GM20000 (cell line): ENCODE measurements at places on chromosomes 7 and 10.
A peak's percentile ranks its signal among the peaks of the same experiment; 100 is the strongest.

DNA sequence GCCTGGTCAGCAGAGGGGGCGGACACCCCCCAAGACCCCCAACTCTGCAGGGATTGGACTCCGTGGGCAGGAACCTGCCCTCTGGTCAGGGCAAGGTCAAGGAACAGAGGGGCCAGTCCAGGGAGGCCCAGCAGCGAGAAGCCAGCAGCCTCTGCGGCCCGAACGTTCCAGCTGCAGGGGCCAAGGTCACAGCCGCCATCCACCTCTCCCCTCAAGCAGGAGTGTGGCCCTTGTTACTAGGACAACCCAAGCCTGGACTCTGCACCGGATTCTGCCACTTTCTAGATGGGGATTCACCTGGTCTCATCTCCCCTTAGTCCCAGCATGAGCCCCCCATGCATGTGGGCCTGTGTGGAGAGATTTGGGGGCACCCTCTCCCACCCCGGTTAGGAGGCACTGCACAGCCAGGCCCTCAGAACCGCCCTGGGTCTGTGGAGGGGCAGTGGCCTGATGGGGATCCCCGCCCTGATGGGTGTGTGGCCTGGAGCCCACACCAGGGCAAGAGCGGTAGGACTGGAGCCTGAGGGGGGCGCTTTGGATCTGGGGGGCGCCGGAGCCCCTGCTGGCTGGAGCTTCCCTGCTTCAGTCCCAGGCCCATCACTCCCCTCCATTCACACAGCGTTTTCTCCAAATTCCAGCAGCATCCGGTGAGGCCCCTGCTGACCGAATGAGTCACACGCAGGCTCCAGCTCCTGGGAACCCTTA, 18.1 kb downstream of the ADGRA1 start:
- DNase-seq: no peak

GRCh38 chr10:42744134-42744701, 38.4 kb upstream of the BMS1 start:
- no peak for DNase-seq

DNA sequence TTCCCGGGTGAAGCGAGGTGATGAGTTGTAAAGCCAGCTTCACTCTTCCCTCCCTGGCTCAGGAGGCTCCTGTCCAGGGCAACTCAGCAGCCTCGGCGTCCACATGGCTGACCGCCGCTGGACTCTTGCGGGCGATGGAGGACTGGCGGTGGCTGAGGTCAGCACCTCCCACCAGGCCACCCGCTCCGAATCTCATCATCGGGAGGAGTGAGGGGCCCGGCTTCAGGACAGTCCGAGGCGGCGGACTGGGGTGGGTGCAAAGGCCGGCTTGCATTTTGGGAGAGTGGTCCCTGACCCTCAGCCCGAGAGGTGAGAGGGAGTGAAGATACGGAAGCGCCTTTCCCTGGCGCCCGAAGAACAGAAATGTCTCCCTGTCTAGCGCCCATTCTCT, 759 bp downstream of the DNAJB12 start:
- no peak for DNase-seq

- DNase-seq: no peak
Measured at GRCh38 chr10:46995234-46995633, 84.0 kb downstream of the PTPN20 start.

GRCh38 chr10:67815571-67816059, 22.4 kb downstream of the DNAJC12 start:
- no peak for DNase-seq

GRCh38 chr10:30728766-30729165, 99.2 kb upstream of the LYZL2 start:
- no peak for DNase-seq

DNA sequence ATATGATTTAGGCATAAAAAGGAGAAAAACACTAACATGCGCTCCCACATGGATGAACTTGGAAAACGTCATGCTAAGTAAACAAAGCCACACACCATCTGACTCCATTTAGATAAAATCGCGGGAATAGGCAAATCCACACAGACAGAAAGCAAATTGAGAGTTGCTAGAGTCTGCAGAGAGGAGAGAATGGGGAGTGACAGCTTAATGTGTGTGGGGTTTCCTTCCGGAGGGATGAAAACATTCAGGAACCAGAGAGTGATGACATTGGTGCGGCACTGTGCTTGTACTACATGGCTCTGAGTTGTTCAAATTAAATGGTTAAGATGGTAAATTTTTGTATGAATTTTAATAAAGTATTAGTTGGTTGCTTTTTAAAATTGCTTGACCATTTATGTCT, 482.9 kb upstream of the AKR1E2 start:
- DNase-seq: no peak

GRCh38 chr10:77925795-77926565, 575 bp downstream of the DLG5 start:
- peak; percentile 77 for DNase-seq

DNA sequence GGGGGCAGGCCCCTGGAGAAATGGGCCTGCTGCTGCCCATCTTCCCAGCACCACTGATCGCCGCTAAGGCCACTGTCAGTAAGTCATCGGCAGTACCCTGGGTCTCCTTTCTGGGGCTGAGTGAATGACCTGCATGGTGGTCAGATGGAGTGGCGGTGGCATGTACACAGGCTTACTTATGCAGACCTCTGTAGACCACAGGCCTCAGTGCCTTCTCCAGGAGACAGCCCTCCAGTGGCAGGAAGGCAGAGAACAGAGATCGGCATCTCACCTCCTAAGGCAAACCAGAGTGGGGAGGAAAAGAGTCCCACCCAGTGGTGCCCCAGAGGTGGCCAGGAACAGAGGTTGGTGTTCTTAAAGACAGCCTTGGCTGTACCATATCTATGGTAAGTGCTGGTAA, 22.8 kb upstream of the LRRC4 start:
- no peak for DNase-seq

DNA sequence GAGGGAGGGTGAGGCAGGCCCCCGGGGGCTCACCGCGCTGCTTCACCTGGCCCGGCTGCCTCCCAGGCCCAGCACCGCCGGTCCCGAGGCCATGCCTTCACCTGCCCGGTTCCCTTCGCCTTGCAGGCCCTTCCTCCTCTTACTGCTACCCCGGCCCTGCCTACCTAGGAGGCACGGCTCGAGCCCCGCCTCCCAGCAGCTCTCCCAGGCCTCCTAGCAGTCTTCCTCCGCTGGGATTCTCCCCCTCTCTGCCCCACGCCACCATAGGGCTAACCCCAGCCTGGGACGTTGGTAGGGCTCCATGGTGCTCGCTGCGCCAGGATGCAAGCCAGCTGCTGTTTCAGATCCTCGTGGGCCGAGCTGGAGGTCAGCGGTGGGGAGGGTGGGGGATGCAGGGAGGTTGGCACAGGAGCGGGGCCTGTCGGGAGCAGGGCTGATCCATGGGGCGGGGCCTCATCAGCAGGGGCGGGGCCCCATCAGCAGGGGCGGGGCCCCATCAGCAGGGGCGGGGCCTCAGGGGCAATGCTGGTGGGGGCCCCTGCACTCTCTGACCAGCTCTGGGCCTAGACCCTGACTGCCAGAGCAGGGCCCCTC, 63.3 kb downstream of the RASGEF1A start:
- peak; percentile 52 for DNase-seq

DNA sequence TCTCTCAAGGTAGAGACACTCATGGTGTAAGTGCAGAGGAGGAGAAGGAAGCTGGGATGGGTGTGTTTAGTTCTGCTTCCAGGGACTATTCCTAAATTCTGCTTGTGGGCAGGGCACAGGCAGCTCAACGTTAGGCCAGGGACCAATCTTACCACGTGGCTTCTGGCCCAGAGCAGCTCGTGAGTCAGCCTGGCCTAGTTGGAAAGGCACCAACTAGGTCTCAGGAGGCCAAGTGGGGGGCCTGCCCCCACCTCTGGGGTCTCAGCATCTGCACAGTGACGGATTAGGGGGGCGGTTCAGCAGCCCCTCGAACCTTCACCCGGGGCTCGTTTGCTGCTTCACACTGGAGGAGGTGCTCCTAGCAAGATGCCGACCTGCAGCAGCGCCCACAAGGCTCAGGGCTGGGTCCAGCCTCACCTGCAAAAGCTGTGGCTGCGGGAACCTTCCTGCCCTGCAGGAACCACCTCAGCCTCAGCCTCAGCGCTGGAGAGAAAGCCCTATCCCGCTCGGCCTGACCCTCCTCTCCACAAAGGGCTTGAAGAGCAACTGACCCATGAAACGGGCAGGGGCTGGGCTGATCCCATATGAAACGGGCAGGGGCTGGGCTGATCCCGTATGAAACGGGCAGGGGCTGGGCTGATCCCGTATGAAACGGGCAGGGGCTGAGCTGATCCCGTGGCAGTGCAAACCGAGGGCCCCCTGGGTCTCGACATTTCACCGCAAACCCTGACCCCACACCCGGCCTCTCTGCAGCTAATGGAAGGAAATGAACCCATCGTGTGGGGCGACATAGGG, 447.4 kb downstream of the DNAJB6 start:
- no peak for DNase-seq

DNA sequence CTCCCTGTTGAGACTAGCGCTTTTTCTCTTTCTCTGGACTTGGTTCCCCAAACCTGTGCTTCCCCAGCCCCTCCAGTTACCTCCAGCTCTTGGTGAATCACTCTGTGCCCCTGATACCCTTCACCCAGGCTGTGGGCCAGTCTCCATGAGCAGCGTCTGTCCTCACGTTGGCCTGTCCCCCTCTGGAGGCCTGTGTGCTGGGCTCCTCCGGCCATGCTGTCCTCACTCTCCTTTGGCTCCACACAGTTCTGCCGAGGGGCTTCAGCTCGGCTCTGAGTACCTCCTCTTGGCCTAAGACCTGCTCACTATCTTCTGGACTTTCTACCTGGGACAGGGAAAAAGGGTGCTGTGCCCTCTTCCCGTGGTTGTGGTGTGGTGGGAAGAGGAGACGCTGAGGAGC, 140.2 kb upstream of the TNS3 start:
- DNase-seq: no peak

DNA sequence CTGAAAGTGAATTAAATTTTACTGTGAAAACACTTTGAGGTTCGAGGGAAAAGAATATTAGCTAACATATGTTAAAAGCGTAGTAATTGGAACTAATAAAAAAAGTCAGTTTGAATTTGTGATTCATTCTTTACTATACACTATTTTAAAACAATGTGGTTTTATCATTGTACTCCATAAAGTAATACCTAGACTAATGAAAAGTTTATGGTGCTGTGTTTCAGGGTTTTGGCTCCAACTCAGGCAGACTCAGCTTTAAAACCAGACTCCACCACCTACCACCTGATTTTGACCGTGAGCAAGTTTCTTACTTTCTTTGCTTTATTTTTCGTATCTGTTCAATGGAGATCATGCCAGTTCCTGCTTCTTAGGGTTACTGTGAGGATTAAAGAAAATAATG, 9.2 kb upstream of the PRTFDC1 start:
- no peak for DNase-seq

DNA sequence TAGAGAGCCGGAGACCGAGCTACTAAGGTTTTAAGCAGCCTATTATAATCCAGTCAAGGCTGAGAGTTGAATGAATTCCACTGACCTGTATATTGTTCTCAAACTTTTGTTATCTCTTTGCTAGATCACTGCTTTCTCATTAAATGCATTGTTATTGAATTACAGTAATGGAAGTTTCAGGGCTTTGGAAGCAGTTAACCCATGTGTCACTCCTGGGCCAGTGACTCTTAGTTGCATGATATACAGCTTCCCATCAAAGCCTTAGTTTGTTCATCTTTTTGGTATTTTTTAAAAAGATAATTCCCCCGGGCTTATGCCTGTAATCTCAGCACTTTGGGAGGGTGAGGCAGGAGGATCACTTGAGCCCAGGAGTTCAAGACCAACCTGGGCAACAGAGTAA, 55.4 kb upstream of the KIAA1217 start:
- no peak for DNase-seq

DNA sequence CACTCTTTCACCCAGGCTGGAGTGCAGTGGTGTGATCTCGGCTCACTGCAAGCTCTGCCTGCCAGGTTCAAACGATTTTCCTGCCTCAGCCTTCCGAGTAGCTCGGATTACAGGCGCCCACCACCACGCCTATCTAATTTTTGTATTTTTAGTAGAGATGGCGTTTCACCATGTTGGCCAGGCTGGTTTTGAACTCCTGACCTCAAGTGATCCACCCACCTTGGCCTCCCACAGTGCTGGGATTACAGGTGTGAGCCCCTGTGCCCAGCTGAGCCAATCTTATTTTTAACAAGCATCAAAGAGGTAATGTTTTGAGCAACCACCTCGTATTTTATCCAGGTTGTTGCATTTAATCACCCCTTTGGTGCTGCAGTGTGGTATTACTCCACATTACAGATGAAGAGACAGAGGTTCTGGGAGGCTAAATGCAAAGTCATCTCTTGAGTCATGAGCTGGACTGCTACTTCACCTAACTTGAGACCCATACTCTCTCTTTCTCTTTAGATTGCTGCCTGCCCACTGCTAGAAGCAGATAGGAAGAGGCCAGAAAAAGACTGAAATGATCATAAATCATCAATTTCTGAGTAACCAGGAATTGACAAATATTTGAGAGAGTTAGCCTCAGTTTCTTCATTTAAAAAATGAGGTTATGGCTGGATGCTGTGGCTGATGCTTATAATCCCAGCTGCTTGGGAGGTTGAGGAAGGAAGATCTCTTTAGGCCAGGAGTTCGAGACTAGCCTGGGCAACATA, 116.2 kb downstream of the CAMK1D start:
- DNase-seq: no peak

GRCh38 chr10:76329891-76330575, 898.6 kb downstream of the LRMDA start:
- DNase-seq: no peak

GRCh38 chr7:115910541-115911164, 119.9 kb downstream of the TFEC start:
- DNase-seq: peak; percentile 4

DNA sequence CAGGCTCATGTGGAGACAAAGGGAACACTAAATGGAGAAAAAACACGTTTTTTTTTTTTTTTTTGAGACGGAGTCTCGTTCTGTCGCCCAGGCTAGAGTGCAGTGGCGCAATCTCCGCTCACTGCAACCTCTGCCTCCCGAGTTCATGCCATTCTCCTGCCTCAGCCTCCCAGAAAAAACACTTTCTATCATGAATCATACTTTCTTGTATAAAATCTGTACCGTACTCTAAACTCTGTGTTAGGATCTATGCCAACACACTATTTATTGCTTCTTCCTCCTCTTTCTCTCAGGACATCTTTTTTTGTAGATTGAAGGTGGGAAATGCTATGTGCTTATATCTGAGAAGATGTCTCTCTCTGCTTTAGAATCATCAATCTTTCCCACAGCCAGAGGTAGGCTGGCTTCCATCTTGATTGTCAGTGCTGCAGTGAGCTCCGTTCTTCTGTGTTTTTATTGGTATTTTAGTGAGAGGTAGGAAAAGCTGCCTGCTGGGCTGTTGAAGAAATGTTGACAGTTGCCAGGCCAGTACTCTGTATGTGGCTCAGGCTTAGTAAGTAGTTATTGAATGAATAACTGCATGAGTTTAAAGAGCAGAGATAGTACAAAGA, 101.1 kb downstream of the GPR85 start:
- DNase-seq: no peak

DNA sequence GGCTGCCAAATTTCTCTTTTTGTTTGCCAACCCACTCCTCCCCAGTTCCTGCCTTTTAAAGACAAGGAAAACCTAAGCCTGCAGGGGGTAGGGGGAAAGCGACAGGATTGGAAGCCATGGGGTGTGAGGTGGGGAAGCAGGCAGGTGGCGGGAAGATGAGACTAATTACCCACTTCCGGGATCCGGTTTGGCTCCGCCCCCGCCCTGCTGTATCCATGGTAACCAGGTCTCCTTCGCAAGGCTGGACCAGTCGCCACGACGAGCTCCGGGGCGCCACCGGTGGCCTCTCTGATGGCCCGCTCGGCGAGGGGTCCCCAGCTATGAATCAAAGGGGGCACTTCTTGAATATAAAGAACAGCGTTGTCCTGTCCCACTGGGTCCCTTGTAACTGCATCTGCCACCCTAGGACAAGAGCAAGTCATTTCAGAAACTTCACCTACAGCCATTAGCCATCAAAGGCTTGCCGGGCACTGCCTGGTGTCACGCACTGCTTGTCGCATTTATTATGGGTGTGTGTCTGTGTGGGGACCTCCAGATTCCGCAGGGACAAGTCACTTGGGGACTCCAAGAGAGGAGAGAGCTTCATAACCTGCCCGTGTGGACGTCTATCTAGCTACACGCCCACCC, 55.4 kb upstream of the LMTK2 start:
- peak; percentile 28 for DNase-seq
